Stimulated activated CD8-positive, alpha-beta memory T cell treated with anti-CD3 and anti-CD28 coated beads, Interleukin-15, amount 100 ng/mL, for 4 hours (primary cell): ENCODE measurements at places on chromosomes 16 and 17.

DNA sequence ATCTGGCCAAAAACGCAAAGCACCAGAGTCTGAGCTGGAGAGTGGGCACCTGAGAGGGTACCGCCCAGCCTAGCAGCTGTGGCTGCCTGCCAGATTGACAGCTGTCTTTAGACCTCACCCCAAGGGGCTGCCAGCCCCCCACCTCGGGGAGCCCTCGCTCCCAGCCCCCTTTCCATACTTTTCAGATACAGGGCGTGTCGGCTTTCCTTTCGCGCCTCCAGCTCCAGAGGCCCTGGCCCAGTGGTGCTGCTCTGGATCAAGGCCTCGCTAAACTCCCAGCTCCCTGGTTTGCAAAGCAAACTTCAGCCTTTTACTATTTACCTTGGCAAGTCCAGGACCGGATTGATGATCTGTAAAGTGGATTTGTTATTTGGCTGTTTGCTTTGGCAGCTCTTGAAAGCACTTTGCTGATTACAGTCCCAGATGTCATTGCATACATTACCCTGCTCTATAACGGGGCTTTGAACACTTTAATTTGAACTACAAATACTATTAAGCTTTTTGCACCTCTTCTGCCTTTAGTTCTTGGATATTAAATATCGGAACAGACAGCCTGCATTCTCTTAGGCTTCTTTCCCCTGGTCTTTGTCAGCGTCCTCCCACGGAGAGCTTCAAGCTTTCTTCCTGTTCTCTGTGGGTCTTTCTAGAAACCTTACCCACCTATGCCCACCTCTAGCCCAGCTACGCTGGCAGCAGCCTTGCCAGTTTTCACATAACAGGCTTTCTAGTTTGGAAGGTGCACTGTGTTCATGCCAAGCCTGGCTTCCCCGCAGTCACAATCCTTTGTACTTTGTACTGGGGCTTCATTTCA, 63.6 kb upstream of the TBX2 start:
- no peak for DNase-seq

DNA sequence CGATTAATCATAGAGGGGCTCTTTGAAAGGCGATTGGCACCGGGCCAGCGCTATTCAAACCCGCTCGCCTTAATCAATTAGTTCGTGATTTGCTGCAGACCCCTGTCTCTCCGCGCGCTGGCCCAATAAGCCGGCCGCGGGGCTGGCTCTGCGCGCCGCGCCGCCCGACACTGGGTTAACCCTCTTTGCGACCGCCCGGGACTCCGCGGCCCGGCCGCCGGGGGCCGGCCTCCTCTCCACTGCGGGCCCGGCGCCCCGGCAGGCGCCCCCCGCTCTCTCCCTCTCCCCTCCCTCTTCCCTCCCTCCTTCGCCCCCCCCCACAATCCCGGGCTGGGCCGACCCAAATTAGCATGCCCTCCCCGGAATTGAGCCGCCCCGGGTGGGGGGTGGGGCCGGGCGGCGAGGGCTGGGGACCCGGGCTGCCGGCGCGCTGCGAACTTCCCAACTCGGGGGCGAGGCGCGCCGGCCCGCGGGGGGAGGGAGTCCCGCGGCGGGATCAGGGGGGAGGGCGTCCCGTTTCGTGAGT, 428 bp upstream of the SALL1 start:
- no peak for DNase-seq

- DNase-seq, result no peak
Measured at GRCh38 chr17:35218915-35219314, 24.0 kb upstream of the SLFN5 start.

DNA sequence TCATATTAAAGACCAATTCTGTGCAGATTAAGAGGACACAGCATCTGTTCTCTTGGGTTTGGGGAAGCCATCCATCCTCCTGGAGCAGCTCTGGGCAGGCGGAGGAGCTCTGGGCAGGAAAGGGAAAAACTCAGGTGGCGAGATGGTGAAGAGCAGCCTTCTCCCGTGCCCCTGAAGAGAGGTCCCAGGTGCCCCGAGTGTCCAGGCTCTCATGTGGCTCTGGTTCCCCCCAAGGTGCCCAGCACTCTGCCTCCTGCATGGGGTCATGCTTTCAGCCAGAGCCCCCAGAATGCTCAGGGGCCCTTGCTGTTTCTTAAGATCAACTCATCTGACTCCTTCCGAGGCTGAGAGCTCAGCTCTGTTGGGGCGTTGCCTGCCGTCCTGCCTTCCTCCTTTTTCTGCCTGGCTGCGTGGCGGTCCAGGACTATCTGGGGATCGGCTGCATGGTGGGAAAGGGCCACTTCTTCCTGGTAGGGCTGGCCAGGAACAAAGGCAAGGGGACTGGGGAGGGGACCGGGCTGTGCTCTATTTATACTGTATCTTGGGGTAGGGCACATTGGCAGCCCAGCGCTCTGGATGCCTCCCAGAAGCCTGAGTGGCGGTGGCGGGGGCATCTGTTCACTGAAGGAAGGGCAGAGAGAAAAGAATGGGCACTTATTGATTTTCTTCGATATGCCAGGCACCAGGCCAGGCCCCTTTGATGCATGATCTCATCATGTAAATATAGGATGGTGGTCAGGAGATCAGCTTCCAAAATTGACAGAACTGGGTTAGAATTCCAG, 103.2 kb upstream of the SDK2 start:
- DNase-seq, result no peak

- DNase-seq, result peak; percentile 36
Measured at GRCh38 chr16:80569440-80570105, 28.8 kb downstream of the DYNLRB2 start.

- DNase-seq, result no peak
Measured at GRCh38 chr17:1882836-1883235, 53.0 kb downstream of the RPA1 start.

DNA sequence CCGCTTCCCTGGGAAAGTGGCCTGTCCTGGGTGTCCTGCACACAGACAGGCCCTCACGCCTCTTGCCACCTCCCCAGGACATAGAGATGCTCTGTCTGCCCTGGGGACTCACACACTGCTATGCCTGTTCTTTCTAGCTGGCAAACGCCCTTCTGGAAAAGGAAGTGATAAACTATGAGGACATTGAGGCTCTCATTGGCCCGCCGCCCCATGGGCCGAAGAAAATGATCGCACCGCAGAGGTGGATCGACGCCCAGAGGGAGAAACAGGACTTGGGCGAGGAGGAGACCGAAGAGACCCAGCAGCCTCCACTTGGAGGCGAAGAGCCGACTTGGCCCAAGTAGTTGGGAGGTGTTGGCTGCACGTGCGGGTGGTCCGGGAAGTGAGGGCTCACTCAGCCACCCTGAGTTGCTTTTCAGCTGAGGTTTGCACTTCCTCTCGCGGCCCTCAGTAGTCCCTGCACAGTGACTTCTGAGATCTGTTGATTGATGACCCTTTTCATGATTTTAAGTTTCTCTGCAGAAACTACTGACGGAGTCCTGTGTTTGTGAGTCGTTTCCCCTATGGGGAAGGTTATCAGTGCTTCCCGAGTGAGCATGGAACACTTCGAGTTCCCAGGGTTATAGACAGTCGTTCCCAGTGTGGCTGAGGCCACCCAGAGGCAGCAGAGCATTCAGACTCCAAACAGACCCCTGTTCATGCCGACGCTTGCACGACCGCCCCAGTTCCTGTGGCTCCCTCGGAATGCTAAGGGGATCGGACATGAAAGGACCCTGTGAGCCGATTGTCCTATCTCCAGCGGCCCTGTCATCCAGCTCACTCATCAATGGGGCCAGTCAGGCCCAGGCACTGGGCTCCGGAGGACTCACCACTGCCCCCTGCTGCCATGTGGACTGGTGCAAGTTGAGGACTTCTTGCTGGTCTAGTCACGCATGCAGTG, 3.5 kb upstream of the RPL13 start:
- peak; percentile 59 for DNase-seq

GRCh38 chr17:17408236-17408794, 68.5 kb upstream of the MED9 start:
- no peak for DNase-seq

GRCh38 chr17:1186923-1187771, 7.4 kb upstream of the ABR start:
- peak; percentile 46 for DNase-seq
